ENCODE measurements at places on chromosomes 12 and 14. TPM values are rescaled to one million over a fixed set of nuclear protein-coding genes. Genes with fewer than 3 reads are reported as not detected.
A peak's percentile ranks its signal among the peaks of the same experiment; 100 is the strongest.

DNA sequence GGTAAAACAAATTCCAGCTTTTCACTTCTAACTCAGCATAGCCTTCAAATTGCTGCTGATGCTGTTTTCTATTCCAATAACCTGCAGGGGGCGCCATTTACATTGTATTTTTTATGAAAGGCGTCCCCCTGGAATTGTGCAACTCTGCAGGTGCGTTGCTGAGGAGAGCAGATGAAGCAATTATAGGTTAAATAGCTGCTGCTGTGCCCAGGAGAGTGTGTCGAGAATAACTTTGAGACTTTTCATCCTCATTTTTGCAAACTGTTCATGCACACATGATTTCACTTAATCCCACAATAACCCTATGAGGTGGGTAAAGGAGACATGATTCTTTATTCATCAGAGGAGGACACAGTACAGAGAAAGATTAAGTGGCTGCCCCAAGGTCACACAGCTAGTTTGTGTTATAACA is 75.7 kb downstream of the MYRFL start:
- DNase-seq: peak; percentile 69

The GLS2 gene
- total RNA-seq: not detected

The WNT5B gene
- 20.9 TPM for total RNA-seq

DNA sequence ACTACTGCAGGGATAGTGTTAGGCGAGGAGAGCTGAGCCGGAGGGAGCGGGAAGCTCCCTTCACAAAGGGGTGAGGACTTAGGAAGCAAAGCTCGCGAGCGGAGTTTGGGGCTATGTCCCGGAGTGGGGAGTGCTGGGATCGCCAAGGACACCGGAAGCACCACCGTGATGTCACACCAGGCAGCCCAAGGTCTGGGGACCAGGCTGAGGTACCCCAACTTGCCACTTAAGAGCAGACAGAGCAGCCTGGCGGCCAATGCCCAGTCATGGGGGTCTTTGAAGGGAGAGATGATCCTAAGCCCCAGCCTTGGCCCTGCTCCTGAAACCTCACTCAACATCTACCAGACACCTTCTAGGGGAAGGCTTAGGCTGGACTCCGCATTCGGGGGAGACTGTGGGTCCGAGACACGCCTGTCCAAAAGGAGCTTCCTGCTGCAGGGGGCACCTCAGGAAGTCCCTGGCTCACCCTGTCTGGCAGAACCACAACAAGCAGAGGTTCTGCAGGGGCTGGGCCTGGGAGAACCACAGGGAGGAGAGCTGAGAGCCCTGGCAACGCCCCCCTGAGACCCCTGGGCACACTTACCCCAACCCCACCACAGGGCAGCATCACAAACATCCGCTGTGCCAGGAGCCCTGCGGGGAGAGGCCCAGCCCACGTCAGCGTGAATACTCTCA is 17.8 kb downstream of the SLC48A1 start:
- no peak for DNase-seq

The NKX2-1 gene
- not detected for total RNA-seq

- DNase-seq: no peak
Observed at GRCh38 chr14:77238356-77238755, 32.6 kb downstream of the NGB start.

DNA sequence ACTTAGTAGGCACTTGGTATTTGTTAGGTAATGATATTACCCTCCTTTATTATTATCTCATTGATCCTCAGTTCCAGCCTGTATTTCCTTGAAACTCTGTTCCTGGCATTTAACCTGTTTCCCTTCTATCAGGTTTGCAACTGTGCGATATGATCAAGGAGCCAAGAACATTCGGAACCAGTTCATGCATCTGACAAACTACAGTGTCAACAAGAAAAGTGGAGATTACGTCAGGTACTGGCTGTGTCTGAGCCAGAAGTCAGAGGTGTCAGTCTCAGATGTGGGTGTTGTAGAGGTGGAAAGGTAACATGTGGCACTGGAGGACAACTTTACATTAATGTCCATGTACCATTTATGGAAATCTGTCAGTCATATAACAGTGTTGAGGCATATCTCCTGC is 56.7 kb downstream of the TTLL5 start:
- DNase-seq: no peak

- DNase-seq: no peak
Observed at GRCh38 chr14:20350860-20351259, 7.4 kb downstream of the PARP2 start.

The CBLN3 gene
- total RNA-seq: 3.2 TPM

DNA sequence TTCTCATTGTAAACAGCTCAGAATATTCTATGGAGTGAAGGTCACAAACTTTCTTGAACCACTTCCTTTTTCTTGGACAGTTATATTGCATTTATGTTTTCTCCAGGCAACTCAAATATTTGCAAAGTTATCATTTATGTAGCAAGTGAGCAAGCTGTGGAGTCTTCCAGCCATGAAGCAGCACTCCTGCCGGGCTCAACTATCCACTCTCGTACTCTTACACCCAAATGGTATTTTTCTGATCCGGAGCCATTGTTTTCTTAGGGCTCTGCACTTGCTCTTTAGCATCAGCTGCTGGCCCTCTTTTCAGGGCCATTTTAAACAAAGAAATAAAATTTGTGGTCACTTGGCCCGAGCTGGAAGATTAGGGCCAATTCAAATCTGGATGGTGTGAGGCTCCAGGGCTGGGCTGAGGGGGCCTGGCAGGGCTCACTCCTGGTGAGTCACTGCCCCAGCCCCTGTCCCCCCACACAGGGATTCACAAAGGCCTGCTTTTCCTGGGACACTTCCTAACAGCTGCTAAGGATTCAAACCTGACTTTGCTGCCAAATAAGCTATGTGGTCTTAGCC is 19.7 kb downstream of the SYNE3 start:
- peak; percentile 67 for DNase-seq

The KLRC3 gene
- total RNA-seq: not detected

- no peak for DNase-seq
Observed at GRCh38 chr12:20140751-20141150, 227.6 kb upstream of the PDE3A start.

DNA sequence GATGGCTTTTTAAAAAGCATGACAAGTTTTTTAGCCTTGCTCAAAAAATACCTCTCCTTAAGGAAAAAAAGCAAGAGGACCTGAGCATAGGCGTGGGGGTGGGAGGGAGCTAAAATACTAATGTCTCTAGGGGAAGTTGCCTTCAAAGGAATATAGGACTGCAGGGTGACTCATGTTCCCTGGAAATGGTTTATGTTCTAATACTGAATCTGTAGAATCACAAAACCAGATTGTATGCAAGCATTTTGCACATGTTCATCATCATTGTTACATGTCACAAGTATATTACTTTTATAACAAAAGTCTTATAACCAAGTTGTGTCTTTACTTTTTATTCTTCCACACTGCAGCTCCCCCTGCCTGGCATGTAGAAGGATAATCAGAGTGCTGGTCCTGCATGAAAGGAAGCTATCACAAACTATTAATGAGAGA is 36.6 kb downstream of the GPR135 start:
- DNase-seq: no peak

The EDDM3A gene
- total RNA-seq: not detected

GRCh38 chr12:92145481-92145730 is 240 bp downstream of the BTG1 start:
- no peak for DNase-seq

The MYF6 gene
- total RNA-seq: not detected

- DNase-seq: no peak
Observed at GRCh38 chr12:51401900-51402299, 10.7 kb upstream of the GALNT6 start.

DNA sequence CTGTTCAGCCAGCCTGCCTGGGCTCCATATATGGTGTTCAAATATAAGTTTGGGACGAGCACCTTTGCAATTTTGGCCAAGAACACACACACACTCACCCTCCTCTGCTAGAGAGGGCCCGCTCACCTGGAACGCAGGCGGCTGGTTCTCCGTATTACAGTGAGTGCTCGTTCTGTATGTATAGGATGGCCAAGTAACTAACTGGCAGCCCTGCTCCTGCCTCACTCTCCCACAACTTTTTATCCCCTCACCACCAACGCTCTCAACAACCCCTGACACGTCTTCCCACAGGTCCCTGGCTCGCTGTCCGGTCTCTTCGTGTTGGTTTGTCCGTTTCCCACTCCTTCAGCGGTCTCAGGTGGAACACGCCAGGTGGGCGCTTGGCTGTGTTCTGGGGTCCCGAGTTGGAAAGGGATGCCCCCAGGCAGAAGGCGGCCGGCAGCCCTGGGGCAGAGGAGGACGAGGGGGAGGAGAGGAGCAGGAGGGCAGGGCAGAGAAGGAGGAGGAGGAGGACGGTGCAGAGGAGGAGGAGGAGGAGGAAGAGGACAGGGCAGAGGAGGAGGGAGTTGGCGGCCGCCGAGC is 398 bp upstream of the MSRB3 start:
- DNase-seq: no peak

The TMEM132C gene
- total RNA-seq: 7.7 TPM

GRCh38 chr12:25301798-25302197 is 51.1 kb upstream of the KRAS start:
- no peak for DNase-seq

GRCh38 chr12:116783525-116784237 is 45.6 kb downstream of the RNFT2 start:
- no peak for DNase-seq

DNA sequence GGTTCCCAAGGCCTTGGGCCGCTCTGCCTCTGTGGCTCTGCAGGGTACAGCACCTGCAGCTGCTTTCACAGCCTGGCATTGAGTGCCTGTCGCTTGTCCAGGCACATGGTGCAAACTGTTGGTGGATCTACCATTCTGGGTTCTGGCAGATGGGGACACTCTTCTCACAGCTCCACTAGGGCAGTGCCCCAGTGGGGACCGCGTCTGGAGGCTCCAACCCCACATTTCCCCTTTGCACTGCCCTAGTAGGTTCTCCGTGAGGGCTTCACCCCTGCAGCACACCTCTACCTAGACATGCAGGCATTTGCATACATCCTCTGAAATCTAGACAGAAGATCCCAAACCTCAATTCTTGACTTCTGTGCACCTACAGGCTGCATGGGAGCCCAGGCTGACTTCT is 19.2 kb upstream of the ASPG start:
- DNase-seq: no peak

DNA sequence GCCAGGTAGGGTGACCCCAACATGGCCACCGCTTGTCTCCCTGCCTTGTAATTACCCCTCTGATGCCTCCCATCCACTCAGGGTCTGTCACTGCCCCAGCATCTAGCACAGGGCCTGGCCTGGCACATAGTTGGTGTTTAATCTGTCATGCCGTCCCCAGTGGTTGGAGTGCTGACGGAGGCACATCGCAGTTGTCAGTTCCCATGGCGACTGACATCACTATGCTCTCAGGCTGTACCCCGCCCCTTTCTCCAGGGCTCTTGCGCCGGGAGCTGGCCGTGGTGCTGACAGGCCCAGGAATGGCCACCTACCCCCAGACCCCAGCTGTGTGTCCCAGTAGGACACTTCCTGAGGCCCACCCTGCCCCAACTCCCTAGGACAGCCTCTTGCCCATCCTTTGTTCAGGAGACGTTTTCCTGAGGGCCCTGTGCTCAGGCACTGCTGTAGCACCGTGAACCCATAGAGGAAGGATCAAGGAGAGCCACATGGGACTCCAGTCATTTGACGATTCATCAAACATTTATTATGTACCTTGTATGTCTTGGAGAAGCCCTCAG is 23.0 kb downstream of the FAM222A start:
- DNase-seq: peak; percentile 5

DNA sequence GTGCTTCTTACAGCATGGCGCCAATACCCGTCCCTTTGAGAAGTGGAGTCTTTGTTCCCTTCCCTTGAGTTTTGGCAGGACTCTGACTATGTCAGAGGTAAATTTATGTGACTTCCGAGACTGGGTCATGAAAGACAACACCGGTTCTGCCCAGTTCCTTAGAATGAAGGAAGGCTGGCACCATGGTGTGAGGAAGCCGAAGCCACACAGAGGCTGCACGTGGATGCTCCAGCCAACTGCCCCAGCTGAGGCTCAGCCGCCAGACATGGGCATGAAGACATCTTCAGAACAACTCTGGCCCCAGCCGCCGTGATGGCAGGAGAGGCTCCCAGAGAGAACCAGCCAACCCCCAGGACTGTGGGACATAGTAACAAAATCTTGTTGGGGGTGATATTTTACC is 111.2 kb downstream of the CALM1 start:
- DNase-seq: no peak

- DNase-seq: no peak
Observed at GRCh38 chr12:54786081-54786480, 68.2 kb upstream of the MUCL1 start.

DNA sequence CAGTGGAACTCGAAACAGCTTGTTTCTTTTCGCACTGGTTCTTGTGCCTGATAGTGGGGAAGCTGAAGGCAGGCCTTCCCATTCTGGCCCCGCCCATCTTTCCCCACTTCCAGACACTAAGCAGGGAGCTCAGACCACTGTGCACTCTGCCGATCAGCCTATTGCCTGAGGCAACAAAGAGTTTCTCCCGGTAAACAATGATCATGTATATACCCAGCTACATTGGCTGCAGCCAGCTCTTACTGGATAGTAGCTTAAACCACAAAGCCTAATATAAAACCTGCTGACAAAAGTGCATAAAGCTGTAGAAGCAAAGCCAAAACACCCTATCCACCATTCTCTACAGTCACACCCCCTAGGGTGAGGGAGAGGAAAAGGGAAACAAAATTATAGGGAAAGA is 24.7 kb upstream of the GLIPR1 start:
- no peak for DNase-seq

DNA sequence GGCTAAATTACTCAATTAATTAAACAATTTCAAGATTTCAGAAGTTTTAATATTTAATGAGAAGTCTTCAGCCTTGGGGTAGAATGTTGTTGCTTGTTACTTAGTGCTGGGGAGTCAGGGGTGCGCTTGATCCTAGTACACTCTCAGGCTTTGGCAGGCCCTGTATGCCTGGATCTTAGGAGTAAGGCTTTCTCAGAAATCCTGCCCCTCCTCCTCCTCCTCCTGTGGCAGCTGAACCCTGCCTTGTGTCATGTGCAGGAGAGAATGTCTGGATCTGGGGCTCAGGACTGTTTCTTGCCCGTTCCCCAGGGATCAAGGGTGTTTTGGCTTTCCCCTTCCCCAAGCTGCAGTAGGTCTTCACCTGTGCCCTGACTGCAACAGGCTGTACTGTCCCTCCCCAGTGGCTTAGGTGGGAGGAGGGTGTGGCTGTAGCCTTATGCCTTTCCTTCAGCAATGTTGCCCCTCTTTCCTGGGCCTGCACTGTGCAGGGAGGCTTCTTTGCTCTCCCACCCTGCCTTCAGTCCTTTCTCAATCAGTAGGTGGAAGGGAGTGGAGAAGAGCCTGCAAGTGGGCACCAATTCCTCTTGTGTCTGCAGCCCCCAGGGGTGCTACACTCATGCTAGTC is 108.2 kb downstream of the SLC38A6 start:
- no peak for DNase-seq

DNA sequence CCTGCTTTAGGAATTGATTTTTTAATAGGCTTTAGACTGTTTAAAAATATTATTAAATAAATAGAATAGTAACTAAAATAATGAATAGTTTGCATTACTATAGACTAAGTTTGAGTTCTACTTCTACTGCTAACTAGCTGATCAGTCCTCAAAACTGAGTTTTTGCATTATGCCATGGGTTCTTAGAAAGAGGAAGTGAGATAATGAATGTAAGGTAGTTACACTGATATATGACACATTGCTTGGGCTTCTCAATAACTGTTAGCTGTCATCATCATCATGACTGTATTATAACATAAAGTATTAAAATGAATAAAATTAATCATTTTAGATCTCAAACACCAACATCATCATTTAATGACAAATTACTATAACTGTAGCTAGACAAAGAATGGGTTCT is 949.7 kb downstream of the TRHDE start:
- DNase-seq: no peak
